RCC 7860 (cell line): ENCODE measurements at places on chromosomes 1 and 21.

- no peak for DNase-seq
These were observed 61.1 kb downstream of the FYB2 start for GRCh38 chr1:56758135-56758534.

DNA sequence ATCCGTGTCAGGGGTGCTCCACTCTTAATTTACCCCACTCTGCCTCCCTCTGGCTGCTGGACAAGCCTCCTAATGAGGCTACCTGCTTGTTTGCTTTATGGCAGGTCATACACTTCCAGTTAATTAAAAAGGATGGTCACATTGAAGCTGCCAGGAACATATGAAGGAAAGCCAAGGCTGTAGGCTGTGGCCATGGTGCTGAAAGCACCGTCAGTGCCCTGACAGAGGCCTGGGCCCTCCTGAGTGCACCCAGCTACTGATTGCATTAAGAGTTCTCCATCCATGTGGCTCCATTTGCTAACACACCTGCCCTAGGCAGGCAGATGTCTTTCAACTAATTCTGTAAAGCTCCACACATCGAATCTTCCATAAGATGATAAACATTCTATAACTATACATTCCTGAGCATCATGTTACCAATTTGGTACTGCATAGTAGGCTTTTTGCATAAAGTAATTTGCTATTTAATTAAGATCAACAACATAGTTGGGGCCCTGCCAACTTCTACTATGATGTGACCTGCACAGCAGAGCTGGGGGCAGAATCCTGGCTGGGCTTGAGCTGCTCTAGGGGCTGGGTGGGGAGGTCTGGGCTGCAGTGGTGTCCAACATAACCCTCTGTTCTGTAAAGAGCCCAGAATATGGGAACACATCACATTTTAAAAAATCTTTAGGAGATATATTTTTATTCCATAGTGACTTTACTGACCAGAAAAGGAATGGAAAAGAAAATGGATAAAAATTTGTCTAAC, 224.8 kb downstream of the SIPA1L2 start:
- no peak for DNase-seq

GRCh38 chr1:5947978-5948680, 44.1 kb downstream of the NPHP4 start:
- DNase-seq: no peak

DNA sequence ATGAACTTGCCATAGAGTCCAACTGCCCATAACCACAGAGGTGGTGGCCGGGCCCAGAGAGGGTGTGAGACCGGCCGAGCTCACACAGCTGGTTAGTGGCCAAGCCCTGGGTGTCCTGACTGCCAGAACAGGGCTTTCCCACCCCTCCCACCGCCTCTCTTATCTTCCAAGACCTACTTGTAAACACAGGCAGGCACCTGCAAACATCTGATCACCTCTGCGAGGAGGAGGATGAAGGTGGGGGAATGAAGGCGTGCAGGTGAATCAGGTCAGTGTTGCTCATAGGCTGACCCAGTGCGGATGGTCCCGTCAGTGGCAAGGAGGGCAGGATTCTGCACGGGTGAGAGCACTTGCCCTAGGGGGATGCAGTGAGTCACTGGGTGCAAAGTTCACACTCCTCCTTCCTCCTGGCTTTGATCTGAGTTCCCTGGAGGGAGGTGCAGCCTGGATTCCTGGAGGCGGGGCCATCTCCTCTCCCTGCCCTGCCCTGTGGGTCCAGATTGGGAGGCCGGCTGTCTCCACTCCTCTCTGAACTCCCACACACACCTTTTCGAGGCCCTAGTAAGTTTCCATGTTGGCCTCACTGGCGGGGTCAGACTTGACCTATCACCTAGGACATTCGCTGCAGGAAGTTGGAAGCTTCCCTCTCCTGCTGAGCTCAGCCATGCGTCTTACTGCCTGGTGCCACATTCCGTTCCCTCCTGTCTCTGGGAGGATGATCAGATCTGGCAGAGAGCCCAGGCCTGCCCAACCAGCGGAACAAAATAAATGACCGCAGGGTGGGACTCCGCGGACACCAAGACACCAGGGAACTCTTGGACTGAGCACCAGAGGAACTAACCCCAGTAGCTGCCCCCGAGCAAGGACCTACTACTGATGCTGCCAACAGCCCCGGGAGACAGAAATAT, 7.3 kb downstream of the UQCRHL start:
- peak; percentile 100 for DNase-seq

DNA sequence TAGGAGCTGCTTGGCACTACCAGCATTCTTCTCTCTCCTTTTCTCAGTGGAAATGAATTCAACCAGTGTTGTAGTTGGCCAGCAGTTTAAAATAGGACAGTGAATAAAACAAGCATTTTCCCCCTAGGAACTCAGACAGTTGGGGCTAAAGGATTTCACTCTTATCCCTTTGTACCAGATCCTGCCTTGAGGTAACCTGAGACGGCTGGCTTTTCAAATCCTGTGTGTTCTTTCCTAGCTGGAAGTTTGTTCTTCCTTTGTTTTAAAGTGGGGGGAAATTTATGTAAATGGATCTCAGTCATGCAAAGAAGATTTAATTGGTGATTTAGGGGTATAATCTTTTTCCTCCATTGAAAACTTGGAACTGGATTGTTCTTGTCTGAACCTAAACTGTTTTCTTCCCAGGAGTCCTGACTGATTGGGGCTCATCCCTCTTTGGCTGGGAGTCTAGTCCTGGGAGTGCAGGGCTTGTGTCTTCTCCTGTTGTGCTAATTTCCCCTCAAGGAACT, 23.3 kb downstream of the ZP4 start:
- no peak for DNase-seq

DNA sequence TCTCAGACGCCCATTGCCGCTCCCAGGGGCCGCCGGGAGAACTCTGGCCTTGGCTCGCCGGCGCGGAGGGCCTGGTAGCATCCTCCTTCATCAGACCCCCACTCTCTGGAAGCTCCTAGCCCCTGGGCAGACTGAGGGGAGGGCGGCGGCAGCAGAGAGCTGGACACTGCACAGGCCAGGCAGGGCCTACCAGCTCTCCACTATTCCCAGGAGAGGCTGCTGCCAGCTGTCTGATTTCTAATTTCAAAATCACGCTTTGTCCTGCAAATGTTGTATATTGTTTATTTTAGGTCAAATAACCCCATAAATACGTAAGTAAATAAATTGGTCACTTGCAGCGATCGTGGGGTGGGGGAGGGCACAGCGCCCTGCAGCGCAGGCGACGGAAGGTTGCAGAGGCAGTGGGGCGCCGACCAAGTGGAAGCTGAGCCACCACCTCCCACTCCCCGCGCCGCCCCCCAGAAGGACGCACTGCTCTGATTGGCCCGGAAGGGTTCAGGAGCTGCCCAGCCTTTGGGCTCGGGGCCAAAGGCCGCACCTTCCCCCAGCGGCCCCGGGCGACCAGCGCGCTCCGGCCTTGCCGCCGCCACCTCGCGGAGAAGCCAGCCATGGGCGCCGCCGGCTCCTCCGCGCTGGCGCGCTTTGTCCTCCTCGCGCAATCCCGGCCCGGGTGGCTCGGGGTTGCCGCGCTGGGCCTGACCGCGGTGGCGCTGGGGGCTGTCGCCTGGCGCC, at the start of gene MTARC1:
TSS of gene MTARC1 (plus strand) at position 577 of the 732 bp plus-strand sequence. CDS start at position 609, 32 bp downstream.
- DNase-seq: no peak

- peak; percentile 85 for DNase-seq
These were observed 46.9 kb upstream of the GNG12 start for GRCh38 chr1:67880056-67880601.
